Astrocyte of the cerebellum (primary cell): ENCODE measurements at places on chromosomes 16 and 17.

- no peak for DNase-seq
These were observed 621.7 kb upstream of the CDH11 start for GRCh38 chr16:65743558-65743957.

GRCh38 chr17:44137891-44138709 lies 3.6 kb upstream of the HROB start:
- peak; percentile 96 for DNase-seq

DNA sequence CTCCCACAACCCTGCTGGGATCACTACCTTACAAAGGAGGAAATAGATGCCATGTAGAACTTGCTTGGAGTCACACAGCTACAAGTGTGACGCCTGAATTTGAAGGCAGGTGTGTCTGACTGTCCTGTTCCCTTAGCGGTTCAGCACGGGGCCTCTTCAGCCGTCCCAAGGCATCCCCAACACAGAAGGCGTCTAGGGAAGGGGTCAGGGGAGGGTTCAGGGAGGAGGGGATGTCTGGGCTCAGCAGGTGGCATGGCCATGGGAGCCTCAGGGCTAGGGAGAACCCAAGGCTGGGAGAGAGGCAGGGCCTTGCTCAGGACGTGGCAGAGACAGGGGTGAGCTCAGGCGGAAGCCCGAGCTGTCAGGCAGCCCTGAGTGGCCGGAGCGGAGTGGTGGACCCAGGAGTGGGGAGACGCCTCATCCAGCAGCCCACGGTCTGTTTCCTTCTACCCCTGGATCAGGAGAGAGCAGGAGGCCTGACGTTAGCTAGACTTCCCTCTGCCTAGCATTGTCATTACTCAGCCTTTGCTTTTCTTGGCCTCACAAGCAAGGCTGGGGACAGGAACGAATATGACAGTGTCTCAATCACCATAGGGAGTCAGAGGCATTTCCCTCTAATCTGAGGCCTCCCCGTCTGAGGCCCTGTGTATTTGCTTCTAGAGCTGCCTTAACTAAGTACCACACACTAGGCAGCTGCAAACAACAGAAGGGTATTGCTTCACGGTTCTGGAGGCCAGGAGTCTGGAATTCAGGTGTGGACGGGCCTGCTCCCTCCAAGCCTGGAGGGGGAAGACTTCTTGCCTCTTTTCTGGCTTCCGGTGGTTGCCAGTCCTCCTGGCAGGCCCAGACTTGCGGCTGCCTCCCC lies 31.3 kb upstream of the ANKRD40CL start:
- no peak for DNase-seq

- no peak for DNase-seq
These were observed 694 bp downstream of the NF1 start for GRCh38 chr17:31095236-31096105.

DNA sequence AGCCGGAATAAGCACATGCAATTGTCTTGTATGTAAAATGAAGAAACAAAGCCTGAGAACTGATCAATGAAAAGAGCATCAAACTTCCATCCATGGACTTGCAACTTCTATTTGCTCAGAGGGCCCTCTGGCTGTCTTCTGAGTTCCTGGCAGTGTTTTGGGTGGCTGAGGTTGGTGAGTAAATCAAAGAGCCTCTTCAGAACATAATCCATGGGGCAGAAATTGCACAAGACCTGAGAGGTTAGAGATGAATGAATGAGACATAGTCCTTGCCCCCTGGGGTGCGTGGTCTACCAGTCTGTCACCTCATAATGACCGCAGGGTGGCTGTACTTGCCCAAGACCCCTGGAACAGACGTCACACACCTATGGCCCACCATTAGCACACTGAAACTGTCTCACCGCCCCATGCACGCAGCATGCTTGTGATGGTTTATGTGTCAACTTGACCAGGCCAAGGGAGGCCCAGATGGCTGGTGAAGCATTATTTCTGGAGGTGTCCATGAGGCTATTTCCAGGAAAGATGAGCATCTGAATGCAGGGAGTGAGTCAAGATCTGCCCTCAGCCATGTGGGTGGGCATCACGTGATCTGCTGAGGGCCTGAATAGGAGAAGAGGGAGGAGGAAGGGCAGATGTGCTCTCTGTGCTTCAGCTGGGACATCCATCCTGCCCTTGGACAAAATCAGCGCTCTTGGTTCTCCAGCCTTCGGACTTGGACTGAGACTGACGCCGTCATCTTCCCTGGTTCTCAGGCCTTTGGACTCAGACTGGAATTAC lies 8.3 kb downstream of the PIK3R6 start:
- no peak for DNase-seq

DNA sequence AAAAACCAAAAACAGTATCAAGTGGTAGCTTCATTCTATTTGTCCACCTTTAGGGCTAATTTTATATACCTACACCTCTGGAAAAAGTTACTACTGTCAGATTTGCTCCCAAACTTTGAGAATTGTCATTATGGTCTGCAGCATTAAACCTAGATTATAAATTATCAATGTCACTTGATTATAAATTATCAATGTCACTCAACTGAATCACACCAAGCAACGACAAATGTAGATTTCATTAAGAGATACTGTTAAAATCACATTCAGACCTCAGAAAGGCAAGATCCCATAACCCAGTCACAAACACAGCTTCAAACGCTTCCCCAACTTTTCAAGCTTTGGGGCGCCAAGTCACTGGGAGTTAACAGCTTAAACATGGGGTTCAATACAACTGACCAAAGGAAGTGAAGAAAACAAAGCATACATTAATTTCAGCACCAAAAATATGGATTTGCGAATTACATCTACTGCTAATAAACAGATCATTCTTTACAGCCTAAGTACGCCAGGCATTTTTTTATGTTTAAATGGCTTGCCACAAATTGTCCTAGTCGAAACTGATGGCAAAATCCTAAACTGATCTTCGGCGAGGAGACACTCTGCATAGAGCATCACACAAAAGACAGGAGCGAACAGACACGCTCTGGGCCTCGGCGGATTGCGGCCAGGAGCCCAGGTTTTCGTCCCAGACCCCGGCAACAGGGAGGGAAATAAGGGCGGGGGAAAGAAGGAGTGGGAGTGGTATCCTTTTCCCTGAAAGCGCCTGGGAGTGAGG lies 981 bp downstream of the GLG1 start:
- DNase-seq: no peak

DNA sequence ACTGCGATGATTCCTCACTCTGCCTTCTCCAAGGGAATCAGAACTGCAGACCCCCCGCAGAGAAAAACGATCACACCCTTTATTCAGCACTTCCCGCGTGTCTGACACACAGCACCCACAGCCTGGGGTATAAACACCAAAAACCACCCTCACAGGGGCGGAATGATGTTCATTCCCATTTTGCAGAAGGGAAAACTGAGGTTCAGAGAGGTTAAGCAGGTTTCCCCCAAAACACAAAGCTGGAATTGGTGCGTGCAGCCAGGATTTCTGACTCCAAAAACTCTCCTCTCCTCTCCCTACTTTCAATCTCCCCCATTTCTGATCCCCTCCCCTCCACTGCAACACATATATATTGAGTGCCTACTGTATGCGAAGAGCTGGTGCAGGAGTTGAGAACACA lies 55.8 kb downstream of the XYLT1 start:
- no peak for DNase-seq

- no peak for DNase-seq
These were observed 10.7 kb downstream of the UQCRC2 start for GRCh38 chr16:21963887-21964286.

DNA sequence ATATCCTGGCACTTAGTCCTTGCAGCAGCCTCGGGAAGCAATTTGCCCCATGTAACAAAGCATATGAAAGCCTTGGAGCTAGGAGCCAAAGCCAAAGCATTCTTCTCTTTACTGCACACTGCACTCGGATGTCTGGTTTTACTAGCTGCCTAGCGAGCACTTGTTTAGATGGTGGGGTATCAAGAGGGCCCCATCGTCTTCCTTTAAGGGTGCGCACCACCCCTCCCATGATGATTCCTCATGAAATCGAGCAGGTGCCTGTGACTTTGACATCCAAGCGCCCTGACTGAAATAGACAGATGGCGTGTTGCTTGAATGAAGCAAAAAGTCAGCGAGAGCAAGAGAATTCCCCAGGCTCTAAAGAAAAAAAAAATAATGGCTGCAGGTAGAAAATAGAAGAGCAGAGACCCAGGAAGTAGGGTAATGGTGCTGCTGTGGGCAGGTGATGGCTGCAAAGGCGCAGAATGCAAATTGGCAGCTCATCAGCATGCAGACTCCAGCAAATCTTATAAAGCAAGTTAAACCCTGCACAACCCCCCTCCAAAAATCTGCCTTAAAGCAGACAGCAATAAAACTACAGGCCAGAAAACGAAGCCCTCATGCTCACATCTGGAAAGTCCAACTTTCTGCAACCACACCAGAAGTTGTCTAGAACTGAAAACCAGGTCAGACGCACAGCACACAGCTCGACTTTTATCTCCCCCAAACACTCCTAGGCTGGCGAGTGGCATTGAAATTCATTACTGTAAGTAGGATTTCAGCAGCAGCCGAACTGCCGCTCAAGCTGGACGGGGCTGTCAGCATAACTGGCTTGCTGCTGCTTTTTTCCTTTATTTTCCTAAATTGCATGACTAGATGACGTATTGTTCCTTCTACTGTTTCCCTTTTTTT lies 384.3 kb downstream of the RBFOX1 start:
- no peak for DNase-seq

GRCh38 chr17:54947396-54947795 lies 21.1 kb downstream of the COX11 start:
- DNase-seq: no peak

DNA sequence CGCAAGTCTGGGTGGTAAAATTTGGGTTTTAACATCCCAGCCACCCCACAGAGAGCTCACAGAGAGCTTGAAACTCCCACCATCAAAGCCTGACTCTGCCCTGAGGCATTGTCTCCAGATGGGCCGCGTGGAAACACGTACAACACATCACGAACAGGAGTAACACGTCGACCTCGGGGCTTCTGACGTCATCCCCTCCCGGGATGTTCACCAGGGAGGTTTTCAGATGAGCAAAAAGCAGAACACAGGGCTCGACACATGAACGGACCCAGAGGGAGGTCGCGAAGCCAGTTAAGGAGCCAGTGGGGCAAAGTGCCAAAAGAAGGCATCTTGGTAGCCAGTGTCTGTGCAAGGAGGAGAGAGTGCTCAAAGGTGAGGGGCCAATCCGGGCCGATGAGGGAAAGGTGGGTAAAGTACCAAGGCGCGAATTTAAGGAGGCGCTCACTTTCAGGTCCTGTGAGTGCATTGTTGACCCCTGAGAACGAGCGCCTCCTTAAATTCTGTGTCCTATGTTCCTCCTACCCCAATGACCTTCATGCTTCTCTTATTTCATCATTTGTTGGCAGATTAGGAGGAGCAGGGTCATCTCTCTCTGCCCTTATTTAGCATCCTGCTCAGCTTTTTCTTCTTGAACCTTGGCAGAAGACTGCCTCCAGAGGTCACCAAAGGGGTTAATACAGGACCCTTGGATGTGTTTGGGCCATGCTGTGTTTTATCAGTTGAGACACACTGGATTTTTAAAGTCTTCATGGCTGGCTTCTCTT lies 5.6 kb downstream of the RCVRN start:
- no peak for DNase-seq

- DNase-seq: peak; percentile 59
These were observed 1.3 kb upstream of the SOCS1 start for GRCh38 chr16:11257131-11257938.

DNA sequence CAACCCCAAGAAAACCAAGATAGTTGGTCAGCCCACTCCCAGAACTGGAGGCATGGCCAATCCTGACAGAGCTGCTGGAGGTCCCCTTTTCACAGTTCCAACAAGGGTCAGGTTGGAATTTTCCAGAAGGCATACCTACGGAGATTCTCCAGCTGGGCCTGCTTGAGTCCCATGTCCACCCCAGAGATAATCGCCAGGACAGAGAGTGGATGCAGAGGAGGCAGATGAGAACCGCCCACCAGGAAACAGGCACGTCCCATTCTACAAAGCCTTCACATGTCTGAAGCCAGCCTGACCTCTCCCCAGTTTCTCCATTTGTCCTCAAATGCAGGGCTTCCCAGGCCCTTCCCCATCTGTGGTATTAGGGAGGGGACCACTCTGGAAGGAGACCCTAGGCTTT lies 47.4 kb upstream of the SMURF2 start:
- no peak for DNase-seq

- DNase-seq: no peak
These were observed 8.5 kb downstream of the TBKBP1 start for GRCh38 chr17:47702391-47702995.

DNA sequence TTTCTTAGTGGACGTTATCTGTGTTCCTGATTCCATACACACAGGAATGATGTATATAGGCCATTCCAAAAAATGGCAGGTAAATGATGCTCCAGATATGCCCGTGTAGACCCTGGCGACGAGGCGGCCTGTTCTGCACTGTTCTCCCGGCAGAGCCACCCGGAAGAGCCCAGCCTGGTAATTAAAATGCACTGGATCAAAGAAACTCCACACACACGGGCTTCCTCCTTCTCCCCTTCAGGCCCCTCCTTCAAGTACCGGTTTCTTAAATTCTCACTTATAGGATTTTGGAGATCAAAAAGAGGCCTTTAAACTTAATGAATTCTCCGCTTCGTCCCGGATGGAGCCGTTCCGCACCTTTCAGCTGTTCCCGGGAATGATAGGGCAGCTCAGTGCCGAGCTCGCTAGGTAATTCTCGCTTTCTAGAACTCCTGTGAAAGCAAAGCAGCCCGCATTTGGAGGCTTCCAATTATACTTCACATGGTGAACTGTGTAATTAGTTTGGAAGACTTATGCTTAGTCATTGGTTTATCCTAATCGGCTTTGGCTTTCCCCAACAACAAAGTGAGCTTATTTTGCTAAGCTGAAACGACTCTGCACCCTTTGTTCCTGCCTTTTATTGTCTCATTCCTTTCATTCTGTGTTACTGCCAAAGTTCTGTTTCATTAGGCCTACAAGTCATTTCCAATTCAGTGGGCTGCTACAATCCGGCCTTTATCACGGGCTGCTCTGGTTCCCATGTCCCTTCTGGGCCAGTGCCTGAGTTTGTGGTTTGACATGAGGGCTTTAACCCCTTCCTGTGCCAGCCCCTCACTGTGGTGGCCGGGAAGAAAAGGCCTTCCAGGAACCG lies 150.0 kb downstream of the MSI2 start:
- DNase-seq: peak; percentile 99

- no peak for DNase-seq
These were observed 26.8 kb downstream of the GAS7 start for GRCh38 chr17:10171581-10171981.

DNA sequence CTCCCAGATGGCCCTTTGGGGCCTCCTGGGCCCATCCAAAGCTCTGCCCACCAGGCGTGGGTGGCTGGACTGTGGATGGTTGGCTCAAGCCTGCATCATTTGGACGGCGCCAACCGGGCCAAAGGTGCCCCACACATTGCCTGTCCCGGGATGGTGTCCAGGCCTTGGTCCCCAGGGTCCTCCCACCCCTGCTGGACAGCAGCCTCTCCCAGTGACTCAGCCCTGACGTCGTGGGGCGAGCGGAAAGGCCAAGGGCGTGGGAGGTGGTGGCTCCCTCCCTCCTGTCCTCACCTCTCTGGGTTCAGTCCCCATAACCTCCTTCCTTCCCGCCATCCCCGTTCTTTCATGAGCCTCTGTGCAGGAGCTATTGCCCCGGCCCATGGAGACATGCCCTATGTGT lies 42.1 kb upstream of the DLX4 start:
- DNase-seq: no peak

- no peak for DNase-seq
These were observed 10.3 kb upstream of the NPTX1 start for GRCh38 chr17:80486692-80487091.
